Brain pericyte (primary cell): ENCODE measurements at places on chromosomes 6 and 20.

- DNase-seq: no peak
Observed at GRCh38 chr20:23456873-23457272, 4.2 kb upstream of the CST11 start.

- no peak for DNase-seq
Observed at GRCh38 chr6:45424451-45424861, 46.7 kb upstream of the SUPT3H start.

- no peak for DNase-seq
Observed at GRCh38 chr20:25016471-25016870, 23.9 kb upstream of the APMAP start.

GRCh38 chr6:36559011-36559793, 11.9 kb upstream of the STK38 start:
- no peak for DNase-seq

- no peak for DNase-seq
Observed at GRCh38 chr6:155483858-155484257, 28.2 kb upstream of the NOX3 start.

GRCh38 chr6:7919871-7920270, 9.3 kb upstream of the TXNDC5 start:
- no peak for DNase-seq

- no peak for DNase-seq
Observed at GRCh38 chr6:11404838-11405237, 132.7 kb upstream of the TMEM170B start.

- DNase-seq: no peak
Observed at GRCh38 chr20:48807051-48807450, 20.7 kb downstream of the PREX1 start.

DNA sequence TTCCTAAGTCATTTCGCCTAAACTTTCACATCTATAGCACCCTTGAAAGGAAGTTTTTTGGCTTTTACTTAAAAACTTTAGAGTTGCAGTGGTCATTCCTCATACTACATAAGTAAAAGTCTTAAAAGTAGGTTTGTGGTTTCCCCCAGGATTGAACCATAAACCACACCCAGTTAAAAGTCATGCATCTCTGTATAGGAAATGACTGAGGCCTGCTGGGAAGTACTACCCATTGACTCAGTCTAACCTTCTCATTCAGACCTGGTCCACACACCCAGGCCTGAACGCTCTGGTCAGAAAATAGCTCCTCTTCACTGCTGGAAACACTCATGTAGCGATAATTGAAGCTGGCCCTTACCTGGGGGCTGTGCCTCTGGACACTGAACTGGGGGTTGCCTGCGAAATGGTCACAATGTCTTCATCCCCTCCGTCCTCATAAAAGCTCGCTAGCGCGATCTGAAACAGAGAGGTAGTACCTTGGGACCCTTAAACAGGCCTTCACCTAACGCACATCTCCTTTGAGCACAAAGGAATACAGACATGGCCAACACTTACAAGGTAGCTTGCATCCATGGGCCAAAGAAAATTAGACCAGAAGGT, 2.6 kb downstream of the NSFL1C start:
- DNase-seq: no peak

DNA sequence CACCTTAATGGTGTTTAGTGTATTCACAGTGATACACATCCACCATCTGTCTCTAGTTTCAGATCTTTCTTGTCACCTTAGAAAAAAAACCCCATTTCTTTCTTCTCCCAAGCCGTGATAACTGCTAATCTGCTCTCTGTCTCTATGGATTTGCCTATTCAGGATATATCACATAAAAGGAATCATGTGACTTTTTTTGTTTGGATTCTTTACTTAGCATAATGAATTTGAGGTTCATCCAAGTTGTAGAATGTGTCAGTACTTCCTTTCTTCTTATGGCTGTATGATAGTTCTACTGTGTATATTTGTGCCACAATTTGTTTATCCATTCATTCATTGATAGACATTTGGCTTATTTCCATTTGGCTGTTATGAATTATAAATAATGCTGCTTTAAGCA, 57.1 kb downstream of the ITCH start:
- no peak for DNase-seq

GRCh38 chr6:132715881-132716637, 2.2 kb upstream of the VNN1 start:
- no peak for DNase-seq

DNA sequence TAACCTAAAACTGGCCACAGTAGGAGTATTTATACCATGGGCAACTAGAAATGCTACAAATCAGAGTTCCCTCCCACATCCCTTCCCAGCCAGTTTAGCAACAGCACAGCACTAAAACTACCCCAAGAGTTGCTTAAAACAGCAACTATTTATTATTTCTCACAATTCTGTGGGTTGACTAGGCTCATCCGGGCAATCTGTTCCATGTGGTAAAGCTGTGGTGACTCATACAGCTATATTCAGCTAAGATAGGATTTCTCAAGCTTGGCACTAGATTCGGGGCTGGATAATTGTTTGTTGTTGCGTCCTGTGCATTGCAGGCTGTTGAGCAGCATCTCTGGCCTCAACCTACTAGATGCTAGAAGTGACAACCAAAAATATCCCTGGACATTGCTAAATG, 8.6 kb upstream of the HECA start:
- DNase-seq: no peak

DNA sequence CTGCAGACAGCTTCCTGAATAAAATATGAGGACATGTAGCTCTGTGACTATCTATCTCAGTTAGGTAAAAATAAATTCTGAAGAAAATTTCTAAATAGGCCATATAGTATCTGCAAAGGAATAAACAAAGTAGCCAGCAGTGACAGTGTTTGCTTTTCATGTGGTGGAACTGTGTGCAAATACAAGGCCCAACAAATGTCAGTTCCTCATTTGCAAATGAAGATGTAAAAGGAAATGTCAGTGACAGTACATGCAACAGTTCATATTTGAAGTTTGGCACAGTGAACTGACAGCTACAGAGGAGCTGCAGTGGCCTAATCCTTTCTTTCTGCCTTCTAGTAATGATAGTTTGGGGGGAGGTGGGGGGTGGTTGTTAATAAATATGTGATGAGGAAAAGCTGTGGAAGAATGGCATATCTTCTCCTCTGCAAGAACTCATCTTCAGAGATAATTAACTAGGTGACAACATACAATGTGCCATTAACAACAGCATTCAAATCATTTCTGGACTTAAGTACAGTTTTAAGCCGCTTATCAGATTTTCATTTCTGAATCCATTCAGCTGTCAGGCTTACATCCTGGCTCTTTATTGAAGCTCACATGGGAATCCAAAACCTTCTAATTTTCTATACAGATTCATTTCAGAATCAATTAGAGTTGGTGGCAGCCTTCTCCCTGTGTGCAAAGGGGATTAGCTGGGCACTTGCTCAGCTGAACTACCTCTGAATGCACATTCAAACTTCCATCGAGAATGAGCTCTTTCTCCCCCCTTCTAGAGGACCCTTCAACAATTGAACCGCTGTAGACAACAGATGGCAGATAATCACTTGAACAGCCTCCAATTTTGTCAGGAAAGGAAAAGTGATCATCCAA, 1059.0 kb upstream of the EPHA7 start:
- DNase-seq: no peak

- DNase-seq: no peak
Observed at GRCh38 chr20:1625083-1625690, 5.4 kb upstream of the SIRPB1 start.

DNA sequence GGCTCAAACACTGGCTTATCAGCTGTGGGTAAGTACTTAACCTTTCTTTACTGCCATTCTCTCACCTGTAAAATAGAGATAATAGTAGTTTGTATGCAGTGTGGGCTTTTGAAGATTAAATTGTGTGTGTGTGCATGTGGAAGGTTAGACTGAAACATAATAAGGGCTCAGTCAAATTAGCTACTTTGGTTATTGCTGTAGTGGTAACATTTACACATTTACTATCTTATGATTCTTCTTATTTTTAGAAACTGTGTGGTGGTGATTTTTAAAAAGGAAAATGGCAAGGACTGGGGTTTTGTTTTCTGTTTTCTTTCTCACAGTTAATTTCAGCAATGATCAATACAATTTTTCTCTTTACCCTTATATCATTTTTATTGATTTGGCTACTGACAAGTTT, 206.9 kb downstream of the NKAIN2 start:
- no peak for DNase-seq

- no peak for DNase-seq
Observed at GRCh38 chr6:155309150-155309549, 5.1 kb downstream of the TFB1M start.

DNA sequence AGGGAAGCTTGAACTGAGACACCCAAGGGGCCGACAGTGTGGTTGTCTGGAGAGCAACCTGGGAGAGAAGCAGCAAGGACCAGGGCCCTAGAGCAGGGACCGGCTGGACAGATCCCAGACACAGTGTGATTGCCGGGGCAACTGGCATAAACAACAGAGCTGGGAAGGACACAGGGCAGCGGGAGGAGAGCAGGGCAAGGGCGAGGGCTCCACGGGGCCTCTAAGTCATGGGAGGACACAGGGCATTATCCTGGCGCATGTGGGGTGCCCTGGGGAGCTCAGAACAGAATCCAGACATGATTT, 31.1 kb upstream of the CCR6 start:
- no peak for DNase-seq

DNA sequence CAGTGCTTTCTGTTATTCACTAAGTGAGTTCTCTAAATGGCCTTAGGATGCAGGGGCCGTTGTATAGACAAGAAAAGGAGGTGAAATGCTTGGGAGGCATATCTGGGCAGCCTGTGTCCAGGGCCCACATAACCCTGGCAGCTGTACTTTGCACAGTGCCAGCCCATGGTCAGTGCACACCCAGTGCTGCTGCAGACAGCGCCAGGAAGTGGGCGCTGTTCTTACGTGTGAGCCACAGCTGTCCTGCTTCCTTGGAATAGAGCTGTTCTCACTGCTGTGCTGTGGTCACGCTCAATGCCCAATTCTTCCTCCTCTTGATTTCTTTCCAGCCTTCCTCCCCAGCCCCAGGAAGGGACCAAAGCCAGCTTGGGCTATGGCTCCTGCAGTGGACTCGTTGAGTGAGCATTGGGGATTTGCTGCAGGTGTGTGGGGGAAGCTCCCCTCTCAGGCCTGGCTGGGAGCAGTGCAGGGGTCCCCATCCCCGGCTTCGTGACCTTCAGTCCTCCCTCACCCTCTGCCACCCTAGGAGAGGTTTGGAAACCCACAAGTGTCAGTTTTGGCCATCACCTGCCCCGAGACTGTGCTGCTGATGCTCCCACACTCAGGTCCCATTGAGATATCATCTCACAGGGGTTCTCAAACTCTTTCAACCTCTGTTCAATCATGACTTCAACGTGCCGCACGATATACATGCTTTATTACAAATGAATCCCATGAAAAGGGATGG, 246.8 kb upstream of the EXOC2 start:
- DNase-seq: no peak

DNA sequence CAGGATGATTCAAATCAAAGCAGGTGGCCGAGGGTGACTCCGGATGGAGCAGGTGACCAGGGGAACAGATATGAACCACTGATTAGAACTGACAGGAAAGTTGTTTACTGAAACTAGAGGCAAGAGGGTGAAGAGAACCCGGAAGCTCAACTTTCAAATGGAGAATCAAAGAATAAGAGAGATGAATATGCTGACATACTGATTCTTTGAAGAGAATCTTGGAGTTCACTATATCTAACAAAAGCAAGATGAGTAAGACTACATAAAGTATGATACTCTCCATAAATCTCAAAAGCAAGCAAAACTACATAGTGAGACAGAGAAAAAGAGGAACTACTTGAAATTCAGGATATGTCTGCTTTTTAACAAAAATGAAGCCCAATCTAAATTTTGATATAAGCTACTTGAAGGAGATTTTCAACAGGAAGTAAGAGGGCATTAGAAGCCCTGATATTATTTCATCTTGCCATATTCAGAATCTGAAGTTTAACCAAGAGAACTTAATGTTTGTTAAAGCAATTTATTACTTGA, 4.0 kb upstream of the UBD start:
- DNase-seq: no peak

DNA sequence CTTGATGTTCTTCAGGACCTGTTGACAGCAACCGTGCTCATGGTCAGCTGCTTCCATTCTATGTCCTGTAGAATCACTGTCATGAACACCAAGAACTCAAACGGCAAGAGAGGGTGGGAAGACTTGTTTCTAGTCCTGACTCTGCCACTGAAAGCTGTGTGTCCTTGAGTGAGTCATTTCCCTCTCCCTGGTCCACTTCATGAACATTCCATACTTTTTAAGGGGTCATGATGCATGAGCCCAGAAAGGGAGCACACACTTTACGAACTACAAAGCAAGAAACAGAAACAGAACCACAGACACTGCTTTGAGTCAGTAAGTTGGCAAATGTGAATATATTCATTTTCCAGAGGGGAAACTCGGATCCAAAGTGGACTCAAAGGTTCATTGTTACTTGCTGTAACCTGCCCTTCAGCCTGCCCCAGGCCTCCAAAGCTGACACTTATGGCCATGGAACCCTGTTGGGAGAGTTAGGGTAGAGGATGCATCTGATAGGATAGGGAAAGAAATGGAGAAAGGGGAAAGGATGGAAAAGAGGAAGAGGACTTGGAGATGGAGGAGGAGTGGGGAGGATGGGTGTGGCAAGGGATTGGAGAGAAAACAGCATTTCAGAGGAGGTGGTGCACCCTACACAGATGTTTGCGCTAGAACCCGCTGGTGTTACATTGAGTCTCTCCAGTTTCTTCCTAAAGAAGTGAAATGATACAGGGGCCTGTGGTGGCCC, 129.8 kb downstream of the FOXO3 start:
- no peak for DNase-seq

- no peak for DNase-seq
Observed at GRCh38 chr6:134683783-134684422, 266.0 kb downstream of the ALDH8A1 start.

DNA sequence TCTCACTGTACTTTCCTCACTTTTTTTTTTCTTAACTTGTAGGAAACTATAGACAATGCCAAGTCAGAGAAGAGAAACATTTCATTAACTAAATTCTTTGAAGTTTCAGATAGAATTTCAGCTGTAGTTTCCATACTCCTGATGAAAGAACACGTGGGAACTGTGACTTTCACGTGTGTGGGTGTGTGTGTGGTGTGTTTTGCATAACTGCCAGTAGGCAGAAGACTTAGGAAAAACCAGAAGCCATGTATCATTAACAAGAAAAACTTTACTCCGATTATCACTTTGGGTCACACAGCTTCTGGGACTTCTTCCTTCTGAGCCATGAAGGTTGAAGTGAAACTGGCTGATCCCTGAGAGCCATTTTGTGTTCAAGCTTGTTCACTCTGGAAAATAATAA, 483.3 kb downstream of the TFAP2B start:
- DNase-seq: no peak

GRCh38 chr6:82240186-82240585, 7.4 kb downstream of the IBTK start:
- no peak for DNase-seq

DNA sequence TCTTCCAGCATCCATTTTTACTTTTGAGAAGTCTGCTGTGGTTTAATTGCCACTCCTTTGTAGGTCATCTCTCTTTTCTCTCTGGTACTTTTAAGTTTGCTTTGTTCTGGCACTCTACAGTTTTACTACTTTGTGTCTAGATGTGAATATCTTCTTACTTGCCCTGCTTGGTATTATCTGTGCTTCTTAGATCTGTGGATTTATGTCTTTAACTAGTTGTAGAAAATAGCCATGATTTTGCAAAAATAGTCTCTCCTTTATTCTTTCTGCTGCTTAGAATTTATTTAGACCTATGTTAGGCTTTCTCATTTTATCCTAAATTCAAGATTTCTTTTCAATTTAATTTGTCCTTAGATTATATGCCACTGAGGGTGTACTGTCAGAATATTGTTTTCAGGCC, 5.2 kb upstream of the MAK start:
- DNase-seq: no peak
